Activated T-cell treated with anti-CD3 and anti-CD28 coated beads, Interleukin-2, amount 50 U/mL, for 24 hours (primary cell): ENCODE measurements at places on chromosomes 5 and 9.

DNA sequence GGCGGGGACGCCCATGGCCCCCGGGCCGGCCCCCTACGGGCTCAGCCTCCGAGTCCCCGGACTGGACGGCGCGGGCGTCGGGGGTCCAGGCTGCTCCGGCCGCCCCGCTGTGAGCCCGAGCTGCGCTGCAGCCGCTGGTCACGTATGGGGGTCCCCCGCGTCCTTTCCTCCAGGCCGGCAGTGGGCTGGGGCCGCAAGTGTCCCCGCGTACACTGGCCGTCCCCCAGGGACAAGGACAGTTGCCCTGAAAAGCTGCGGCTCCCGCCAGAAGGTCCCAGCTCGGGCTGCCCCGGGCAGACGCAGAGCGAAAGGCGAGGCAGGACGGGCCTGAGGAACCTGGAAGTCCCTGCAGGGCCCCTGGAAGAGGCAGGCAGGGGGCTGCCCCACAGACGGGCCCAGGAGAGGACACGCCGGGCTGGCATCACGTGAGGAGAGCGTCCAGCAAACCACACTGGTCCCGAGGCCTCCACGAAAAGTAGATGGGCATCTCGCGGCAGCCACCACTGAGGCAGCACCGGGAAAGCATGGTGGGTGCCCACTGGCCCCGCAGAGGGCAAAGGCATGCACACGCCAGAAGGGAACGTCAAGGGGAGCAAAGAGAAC, 3.3 kb upstream of the NKD2 start:
- H3K4me3 ChIP-seq, result no peak overlapping the region
- no peaks in the 10 kb centered on the region for H3K36me3 ChIP-seq
- H3K4me1 ChIP-seq, result peaks cover 33% of the 10 kb centered on the region

GRCh38 chr9:65404232-65405006, 119.4 kb upstream of the FOXD4L5 start:
- no peaks in the 10 kb centered on the region for H3K36me3 ChIP-seq
- H3K4me1 ChIP-seq, result no peaks in the 10 kb centered on the region
- H3K4me3 ChIP-seq, result no peak overlapping the region
- H3K27ac ChIP-seq, result no peak overlapping the region
- H3K27me3 ChIP-seq, result no peaks in the 10 kb centered on the region
- DNase-seq, result no peak

GRCh38 chr9:22079873-22080341, 70.8 kb upstream of the CDKN2B start:
- H3K4me3 ChIP-seq, result no peak overlapping the region
- peak; percentile 46 for DNase-seq
- peaks cover 43% of the 10 kb centered on the region for H3K4me1 ChIP-seq
- peaks cover 62% of the 10 kb centered on the region for H3K27me3 ChIP-seq
- H3K27ac ChIP-seq, result peak overlapping the region; percentile 31

DNA sequence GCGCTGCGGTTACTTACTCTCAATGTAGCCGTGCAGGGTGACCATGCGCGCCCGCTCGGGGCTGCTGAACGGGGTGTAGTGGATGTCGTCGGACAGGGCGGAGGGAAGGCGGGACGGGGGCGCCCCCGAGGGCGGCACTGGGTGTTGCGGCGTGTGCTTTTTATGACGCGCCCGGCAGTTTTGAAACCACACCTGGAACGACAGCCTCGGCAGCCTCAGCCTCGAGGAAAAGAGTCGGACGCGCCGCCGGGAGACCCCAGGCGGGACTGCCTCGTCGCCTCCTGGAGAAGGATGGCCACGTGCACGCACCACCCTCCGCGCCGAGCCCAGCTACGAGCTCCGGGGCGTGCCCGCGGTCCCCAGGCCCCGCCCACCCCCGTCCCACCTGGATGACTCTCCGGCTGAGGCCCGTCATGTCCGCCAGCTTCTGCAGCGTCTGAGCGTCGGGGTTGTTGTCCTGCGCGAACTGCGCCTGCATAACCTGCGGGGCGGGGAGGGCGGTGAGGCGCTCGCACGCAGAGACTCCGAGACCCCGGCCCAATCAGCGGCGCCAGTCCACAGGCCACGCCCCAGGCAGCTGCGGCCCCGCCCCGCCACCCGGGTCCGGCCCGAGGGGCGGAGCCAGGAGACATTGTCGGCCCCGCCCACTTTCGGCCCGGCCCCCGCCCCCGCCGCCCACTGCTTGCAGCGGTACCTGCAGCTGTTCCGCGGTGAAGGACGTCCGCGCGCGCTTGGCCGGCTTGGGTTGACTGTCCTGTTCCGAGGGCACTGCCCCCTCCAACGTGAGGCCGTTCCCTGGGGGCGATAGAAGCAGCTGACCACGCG, 15.0 kb downstream of the LHX6 start:
- DNase-seq, result peak; percentile 70
- peaks cover 23% of the 10 kb centered on the region for H3K4me1 ChIP-seq
- no peak overlapping the region for H3K27ac ChIP-seq

DNA sequence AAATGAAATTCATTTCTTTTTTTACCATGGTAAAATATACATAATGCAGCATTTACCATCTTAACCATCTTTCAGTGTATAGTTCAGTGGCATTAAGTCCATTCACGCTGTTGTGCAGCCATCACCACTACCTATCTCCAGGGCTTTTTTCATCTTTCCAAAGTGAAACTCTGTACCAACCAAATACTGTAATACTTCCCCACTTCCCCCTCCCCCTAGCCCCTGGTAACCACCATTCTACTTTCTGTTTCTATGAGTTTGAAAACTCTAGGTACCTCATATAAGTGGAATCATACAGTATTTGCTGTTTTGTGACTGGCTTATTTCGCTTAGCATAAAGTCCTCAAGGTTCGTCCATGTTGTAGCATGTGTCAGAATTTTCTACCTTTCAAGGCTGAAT, 23.4 kb downstream of the SPAAR start:
- no peak overlapping the region for H3K27ac ChIP-seq
- H3K4me1 ChIP-seq, result peaks cover 24% of the 10 kb centered on the region
- no peak for DNase-seq
- H3K36me3 ChIP-seq, result no peaks in the 10 kb centered on the region
- no peak overlapping the region for H3K4me3 ChIP-seq
- no peaks in the 10 kb centered on the region for H3K27me3 ChIP-seq

DNA sequence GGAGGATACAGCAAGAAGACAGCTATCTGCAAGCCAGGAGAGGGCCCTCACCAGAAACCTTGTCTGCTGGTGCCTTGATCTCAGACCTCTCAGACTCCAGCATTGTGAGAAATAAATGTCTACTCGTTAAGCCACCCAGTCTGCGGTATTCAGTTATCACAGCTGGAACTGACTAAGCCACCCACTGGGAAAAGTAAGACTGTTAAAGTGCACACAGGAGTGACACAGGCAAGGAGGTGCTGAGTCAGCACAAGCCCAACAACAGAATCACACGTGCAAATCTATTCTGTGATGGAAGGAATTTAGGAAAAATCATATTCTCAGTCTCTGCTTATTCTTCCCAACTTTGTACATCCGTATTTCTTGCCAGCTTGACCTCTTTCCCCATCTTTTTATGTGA, 200.0 kb downstream of the NR2F1-AS1 start:
- H3K27ac ChIP-seq, result no peak overlapping the region
- no peaks in the 10 kb centered on the region for H3K27me3 ChIP-seq
- no peak overlapping the region for H3K4me3 ChIP-seq

DNA sequence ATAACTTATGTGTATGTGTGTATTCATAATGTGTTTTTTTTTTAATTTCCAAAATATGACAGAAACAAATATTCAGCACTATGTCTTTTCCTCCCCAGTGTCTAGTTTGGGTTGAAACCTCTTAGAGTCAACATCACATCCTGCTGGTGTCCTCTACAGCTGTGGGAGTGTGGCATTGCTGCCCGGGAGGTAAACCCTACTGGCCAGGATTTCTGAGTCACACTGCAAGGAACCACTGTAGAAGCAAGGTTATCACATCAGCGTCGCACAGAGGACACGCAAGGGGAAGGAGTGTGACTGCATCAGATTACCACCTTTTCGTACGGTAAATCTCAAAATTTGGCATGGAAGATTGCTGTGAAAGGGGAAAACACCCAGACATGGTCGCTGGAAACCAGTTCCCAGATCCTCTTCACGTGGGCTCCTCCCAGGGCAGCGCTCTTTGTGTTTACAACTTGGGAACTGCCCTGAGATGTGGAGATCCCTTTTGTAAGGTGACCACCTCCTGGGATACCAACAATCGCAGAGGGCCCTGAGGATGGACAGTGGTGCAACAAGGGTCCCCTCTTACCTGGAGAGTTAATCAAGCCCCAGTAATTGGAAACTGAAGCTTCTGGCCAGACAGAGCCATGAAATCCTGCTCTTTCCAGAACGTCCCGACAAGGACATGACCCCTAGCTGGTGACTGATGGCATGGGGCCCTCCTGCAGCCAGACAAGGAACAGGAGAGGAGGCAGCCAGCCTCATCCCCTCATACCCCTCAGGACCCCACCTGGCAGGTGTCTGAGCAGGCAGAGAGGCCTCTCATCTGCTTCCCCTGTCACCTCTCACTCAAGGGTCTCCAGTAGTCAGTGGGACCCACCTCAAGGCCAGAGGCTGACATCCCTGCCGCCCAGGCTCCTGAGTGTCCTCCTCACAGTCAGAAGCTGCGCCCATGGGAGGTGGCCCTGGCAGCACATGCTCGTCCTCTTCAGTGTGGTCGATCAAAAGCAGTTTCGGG, 194.7 kb downstream of the MED10 start:
- no peak overlapping the region for H3K27ac ChIP-seq
- H3K4me3 ChIP-seq, result no peak overlapping the region
- no peaks in the 10 kb centered on the region for H3K27me3 ChIP-seq
- no peak for DNase-seq
- H3K36me3 ChIP-seq, result no peaks in the 10 kb centered on the region

GRCh38 chr5:159420940-159421339, 90.7 kb upstream of the IL12B start:
- no peaks in the 10 kb centered on the region for H3K27me3 ChIP-seq
- no peak for DNase-seq
- peaks cover 6% of the 10 kb centered on the region for H3K4me1 ChIP-seq
- no peak overlapping the region for H3K4me3 ChIP-seq
- no peak overlapping the region for H3K27ac ChIP-seq

DNA sequence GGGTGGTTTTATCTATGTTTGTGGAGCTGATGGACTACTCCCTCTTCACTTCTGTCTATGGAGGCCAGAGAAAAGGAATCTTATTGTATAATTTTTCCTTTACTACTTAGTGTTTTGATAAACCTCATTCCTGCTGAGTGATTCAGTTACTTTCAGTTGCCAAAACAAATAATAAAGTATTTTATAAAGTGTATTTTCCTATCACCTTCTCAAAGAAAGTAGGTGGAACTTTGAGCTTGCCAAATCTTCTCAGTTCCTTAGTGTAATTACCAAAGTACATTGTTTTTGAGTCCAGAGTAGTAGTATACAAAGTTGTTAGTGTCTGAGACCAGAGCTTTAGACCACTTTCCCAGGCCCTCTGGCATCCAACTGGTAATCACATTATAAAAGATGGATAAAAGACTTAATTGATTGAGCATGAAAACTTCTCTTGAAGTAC, 13.5 kb downstream of the RABGAP1 start:
- peaks cover 30% of the 10 kb centered on the region for H3K36me3 ChIP-seq
- H3K27ac ChIP-seq, result peak overlapping the region; percentile 35
- peaks cover 32% of the 10 kb centered on the region for H3K4me1 ChIP-seq
- no peak overlapping the region for H3K4me3 ChIP-seq

DNA sequence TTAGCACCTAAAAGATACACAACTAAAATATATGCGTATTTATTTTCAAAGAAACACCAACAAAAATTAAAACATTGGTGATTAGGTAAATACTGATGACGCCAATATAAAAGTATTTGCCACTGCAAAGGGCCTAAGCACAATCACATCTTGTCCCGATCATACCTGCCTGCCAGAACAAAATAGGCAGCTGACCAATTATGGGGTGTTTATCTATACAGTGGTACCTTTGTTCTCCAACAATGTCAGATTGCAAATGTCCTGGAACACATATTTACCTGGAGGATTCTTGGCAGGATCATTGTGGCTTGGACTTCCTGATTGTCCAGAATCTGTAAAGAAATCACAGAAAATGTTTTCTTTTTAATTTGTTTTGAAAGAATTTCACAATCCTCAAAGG, 134.5 kb downstream of the NFIB start:
- H3K4me3 ChIP-seq, result no peak overlapping the region
- no peak for DNase-seq
- no peaks in the 10 kb centered on the region for H3K27me3 ChIP-seq
- H3K36me3 ChIP-seq, result no peaks in the 10 kb centered on the region
- no peak overlapping the region for H3K27ac ChIP-seq

- no peak for DNase-seq
- H3K4me3 ChIP-seq, result no peak overlapping the region
- no peak overlapping the region for H3K27ac ChIP-seq
These were observed 49.6 kb upstream of the ANKRD31 start for GRCh38 chr5:75286211-75286773.

GRCh38 chr9:137445930-137446431, 4.8 kb upstream of the ENTPD8 start:
- H3K4me3 ChIP-seq, result no peak overlapping the region
- peaks cover 20% of the 10 kb centered on the region for H3K27me3 ChIP-seq
- no peak overlapping the region for H3K27ac ChIP-seq
- H3K4me1 ChIP-seq, result peaks cover 21% of the 10 kb centered on the region
- no peak for DNase-seq

- DNase-seq, result no peak
- no peaks in the 10 kb centered on the region for H3K4me1 ChIP-seq
- no peaks in the 10 kb centered on the region for H3K27me3 ChIP-seq
- no peaks in the 10 kb centered on the region for H3K36me3 ChIP-seq
These were observed 315.0 kb downstream of the EDIL3 start for GRCh38 chr5:84069608-84070179.

DNA sequence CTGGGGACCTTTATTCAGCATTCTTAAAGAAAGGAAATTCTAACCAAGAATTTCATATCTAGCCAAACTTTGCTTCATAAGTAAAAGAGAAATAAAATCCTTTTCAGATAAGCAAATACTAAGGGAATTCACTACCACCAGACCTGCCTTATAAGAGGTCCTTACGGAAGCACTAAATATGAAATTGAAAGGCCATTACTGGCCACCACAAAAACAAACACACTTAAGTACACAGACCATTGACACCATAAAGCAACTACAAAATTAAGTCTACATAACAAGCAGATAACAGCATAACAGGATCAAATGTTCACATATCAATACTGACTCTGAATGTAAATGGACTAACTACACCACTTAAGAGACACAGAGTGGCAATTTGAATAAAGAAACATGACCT, 361.4 kb upstream of the POU5F2 start:
- H3K27ac ChIP-seq, result no peak overlapping the region
- H3K4me1 ChIP-seq, result peaks cover 69% of the 10 kb centered on the region
- H3K27me3 ChIP-seq, result no peaks in the 10 kb centered on the region
- DNase-seq, result no peak

GRCh38 chr5:142726188-142726731, 40.4 kb upstream of the FGF1 start:
- H3K4me3 ChIP-seq, result no peak overlapping the region
- no peaks in the 10 kb centered on the region for H3K27me3 ChIP-seq
- no peak for DNase-seq
- peaks cover 15% of the 10 kb centered on the region for H3K4me1 ChIP-seq

DNA sequence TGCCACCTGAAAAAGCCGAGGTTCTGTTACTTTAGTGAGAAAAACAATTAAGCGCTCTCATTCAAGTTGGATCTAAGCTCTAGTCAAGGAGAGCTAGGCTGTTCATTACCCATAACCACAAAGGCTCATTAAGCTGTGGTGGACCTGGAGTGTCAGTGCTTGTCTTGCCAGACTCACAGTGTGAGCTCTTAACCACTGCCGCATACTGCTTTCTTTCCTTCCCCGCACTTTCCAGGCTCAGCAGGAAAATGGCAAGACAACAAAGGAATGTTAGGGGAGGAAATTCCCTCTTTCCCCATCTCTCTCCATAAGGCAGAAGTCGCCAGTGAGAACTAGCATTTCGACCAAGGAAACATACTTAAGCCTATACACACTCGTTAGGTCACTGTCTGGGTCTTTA, 467.3 kb downstream of the ENC1 start:
- no peak overlapping the region for H3K4me3 ChIP-seq
- H3K36me3 ChIP-seq, result no peaks in the 10 kb centered on the region
- no peaks in the 10 kb centered on the region for H3K4me1 ChIP-seq
- no peak for DNase-seq
- no peak overlapping the region for H3K27ac ChIP-seq
